ENCODE measurements at places on chromosomes 1 and 21.
A peak's percentile ranks its signal among the peaks of the same experiment; 100 is the strongest.

- no peak for DNase-seq
These were observed 33.5 kb downstream of the KCNC4 start for GRCh38 chr1:110243574-110243973.

DNA sequence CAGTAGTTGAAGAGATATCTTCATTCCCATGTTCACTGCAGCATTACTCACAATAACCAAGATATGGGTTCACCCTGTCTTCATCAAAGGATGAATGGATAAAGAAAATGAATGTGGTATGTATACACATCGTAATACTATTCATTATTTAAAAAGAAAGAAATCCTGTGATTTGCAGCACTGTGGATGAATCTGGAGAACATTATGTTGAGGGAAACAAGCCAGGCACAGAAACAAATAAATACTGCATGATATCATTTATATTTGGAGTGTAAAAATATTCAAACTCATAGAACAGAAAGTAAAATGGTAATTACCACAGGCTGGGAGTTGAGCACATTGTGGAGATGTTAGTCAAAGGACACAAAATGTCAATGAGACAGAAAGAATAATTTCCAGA, 977.2 kb downstream of the AMY1C start:
- DNase-seq: no peak

GRCh38 chr1:15282038-15282437, 35.0 kb downstream of the FHAD1 start:
- no peak for DNase-seq

- DNase-seq: no peak
These were observed 26.9 kb upstream of the SYNC start for GRCh38 chr1:32729254-32730046.

DNA sequence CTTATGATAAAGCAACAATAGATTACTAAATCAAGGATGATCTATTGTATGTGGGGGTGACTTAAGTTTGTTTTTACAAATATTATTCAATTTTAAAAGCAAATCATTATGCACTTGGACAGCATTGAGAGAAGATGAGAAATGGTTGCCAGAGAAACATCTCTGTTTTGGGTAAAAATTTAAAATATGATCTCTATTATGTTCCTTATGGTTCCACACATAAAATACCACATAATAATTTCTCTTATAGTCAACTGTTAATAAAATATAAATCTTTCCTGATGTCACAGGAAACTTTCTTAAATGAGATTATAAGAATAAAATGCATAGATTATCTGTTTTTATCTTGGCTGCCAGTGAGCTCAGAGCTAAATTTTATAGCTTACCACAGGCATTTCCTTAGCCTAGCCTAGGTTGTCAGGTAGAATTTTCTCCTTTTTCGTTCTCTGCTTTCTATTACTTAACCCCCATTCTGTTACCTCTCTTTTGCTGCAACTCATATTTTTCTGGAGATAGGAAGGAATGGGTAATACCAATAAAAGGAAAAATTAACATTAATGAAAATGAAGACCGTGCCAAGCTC, 109.7 kb downstream of the TGFB2 start:
- peak; percentile 21 for DNase-seq

DNA sequence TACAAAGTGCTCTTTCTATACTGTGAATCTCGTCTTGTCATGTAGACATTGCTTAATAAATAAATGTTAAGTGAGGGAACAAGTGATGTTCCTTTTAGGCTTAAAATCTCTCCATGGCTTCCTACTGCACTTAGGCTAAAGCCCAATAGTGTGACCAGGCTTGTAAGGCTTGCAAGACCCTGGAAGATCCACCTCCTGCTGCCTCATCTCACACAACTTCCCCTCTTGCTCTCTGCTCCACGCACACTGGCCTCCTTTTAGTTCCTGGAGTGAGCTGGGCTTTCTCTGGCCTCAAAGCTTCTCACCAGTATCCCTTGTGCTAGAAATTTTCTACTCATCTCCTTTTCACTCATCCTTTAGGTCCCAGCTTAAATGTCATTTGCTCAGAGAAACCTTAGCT, 41.5 kb upstream of the DIPK1A start:
- DNase-seq: no peak

DNA sequence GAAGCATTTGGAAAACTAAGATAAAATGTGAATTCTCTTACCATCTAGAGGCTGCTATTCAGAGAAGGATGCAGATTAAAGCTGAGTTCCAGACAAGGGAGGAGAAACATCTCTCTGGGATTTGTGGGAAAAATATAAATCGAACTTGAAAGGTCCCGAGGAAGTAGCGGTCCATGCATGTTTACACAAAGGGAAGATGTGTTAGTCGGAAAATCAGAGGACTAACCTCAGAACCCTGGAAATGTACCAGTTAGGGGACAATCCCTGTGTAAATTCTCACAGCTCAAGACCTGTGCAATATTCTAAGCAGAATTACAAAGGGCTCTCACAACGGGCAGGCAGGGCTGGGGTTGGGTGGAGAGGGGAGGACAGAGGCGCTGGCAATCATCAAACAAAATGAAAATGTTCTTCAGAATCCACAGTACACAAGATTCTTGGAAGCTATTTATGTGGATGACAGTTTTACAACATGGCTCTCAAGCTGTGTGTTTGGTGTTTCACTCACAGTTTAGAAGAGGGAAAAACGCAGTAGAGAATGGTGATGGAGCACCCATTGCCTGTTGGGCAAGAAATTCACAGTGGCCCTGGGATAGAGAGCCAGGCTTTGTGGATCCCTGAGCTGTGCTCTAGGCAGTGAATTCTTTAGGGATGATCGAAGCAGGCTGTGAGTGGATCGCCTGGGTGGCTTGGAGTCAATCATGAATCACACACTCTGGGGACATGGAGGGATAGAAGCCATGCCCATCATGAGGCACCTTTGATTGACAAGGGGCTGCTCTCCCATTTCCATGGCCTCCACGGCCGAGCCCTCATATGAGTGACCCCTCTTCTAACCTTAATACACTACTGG, 47.6 kb downstream of the KCNJ6 start:
- peak; percentile 25 for DNase-seq

DNA sequence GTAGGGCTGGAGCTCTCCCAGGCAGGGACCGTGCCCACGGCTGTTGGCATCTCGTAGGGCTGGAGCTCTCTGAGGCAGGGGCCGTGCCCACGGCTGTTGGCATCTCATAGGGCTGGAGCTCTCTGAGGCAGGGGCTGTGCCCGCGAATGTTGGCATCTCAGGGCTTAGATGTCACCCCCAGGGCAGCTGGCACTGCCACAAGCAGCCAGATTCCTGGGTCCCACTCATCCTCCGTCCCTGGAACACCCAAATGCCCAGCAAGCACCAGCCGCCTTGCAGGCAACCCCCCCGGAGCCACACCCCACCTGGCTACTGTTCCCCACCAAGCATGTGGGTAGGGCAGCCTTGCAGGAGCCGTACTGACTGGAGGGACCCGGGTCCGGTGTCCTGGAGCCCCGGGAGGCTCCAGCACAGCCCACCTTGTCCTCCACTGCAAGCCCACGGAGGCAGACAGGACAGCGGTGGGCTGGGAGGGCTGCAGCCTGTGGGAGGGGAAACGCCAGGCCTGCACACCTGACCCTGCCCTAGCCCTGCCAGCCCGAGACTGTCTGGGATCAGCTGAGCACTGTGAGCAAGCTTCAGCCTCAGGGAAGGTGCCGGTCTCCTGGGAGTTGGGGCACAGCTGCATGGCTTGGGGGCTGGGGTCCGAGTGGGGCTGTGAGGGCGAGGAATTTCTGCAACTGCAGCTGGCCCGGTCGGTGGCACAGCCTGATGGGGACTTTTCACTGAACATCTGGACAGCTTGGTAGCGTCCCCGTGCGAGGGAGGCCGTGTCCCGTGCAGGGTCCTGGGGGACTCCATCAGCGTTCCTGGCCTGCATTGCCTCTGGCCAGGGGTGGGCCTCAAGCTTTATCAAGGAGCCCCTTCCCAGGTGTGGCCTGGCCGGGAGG, 53.6 kb downstream of the COL18A1 start:
- DNase-seq: no peak

DNA sequence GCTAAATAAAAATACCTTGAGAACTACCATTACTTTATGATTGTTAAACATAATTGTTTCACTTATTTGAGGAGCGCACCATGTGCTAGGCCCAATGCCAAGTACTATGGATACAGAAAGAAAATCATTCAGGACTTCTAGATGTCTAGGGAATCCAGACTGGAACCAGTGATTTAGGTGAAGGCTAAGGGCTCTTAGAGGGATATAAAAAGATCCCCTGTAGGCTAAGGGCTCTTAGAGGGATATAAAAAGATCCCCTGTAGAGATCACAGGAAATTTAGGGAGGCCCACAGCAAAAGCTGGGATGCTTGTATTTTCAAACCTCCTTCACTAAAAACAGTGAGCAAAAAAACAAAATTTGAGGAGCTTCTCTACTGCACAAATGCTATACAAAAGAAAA, 6.7 kb downstream of the TOR1AIP2 start:
- DNase-seq: no peak

- no peak for DNase-seq
These were observed 50.7 kb upstream of the TRAPPC10 start for GRCh38 chr21:43961382-43961909.

DNA sequence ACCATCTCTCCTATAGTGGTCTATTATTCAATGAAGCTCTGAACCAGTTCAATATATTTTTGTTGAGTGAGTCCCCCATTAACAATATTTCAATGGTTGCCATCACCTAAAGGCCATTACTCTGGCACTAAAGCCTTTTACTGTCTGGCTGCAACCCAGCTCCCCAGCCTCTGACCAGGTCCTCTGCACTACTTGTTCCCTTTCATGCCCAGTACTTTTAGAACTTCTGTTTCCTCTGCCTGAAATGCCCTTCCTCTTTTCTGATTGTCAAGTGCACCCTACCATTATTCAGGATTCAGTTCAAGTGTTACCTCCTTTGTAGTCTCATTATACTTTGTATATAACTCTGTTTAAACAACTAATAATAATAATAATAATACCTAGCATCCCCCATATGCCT, 30.4 kb upstream of the ZFYVE9 start:
- no peak for DNase-seq
